GM04503 (cell line): ENCODE measurements at places on chromosomes 3 and 15.

DNA sequence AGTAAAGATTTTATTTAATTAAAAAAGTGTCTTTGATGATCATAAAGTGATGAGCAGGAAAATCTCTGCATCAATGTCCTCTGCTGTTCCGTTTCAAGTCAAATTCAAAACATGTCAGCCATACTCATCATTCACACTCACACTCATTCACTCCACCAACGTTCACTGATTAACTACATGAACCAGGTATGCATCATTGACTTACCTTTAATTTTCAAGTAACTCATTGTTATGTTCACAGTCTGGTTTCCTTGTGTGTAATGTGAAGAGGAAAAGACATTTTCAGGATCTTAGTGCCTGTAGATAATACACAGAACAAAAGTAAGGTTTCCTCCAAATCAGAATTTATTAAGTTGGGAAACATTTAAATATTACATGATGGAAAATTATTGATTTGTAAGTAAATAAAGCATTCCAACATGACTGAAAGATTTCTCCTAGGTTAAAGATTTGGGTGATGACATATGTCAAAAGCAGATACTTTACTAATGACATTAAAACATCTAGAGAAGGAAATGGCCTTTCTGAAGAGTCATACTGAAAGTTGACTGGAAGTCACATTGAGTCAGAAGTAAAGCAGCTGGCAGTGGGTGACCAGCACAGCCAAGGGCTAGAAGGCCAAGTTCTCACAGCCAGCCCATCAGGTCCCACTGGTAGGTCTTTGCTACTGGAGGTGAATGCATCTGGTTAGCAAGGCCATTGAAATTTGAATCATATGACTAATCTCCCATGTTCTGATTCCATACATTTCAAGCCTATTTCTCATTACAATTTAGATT lies 251.9 kb downstream of the CDIN1 start:
- DNase-seq, result peak; percentile 53

- DNase-seq, result no peak
These were observed 83.3 kb downstream of the ANKRD28 start for GRCh38 chr3:15714448-15714847.

GRCh38 chr3:142794508-142794907 lies 70.7 kb downstream of the TRPC1 start:
- DNase-seq, result no peak

DNA sequence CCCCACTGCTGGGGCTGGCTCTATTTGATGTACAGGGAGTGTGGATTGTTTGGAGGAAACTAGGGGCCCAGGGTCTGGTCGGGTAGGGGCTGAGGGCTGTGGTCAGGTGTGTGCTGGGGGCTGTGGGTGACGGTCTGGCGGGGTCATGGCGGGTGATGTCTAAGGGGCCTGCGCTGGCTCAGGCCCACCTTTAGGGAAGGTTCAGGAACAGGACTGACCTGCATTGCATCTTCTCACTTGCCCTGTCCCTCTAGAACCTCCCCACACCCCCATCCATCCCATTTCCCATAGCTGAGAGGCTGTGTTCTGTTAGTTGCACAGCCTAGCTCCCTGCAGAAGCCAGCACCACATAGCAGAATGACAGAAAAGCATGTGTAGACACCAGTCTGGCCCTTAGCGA lies 39.1 kb downstream of the SCN5A start:
- DNase-seq, result no peak

DNA sequence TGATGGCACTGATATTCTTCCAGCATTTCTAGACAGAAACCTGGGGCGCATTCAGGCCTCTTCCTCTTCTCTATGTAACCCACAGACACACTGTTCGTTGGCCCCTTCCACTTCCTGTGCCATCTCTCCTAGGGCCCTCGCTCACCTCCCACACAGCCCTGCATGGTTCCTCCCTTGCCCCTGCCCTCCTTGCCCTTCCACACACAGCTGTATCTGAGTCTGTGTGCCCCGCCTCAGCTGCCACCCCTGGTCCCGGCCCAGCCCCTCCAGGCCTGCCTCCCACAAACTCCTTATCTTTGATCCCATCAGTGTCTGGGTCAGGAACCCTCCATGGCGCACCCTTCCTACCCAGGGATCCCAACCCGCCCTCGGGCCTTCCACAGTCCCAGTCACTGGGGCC lies 37.9 kb downstream of the RAB6B start:
- DNase-seq, result no peak

GRCh38 chr3:128573160-128573559 lies 77.5 kb downstream of the RPN1 start:
- no peak for DNase-seq

GRCh38 chr3:179450261-179450701 lies 989 bp downstream of the GNB4 start:
- peak; percentile 10 for DNase-seq

DNA sequence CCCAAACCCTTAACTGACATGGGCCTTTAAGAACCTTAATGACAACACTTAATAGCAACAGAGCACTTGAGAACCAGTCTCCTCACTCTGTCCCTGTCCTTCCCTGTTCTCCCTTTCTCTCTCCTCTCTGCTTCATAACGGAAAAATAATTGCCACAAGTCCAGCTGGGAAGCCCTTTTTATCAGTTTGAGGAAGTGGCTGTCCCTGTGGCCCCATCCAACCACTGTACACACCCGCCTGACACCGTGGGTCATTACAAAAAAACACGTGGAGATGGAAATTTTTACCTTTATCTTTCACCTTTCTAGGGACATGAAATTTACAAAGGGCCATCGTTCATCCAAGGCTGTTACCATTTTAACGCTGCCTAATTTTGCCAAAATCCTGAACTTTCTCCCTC lies 49.9 kb downstream of the PGPEP1L start:
- DNase-seq, result no peak

DNA sequence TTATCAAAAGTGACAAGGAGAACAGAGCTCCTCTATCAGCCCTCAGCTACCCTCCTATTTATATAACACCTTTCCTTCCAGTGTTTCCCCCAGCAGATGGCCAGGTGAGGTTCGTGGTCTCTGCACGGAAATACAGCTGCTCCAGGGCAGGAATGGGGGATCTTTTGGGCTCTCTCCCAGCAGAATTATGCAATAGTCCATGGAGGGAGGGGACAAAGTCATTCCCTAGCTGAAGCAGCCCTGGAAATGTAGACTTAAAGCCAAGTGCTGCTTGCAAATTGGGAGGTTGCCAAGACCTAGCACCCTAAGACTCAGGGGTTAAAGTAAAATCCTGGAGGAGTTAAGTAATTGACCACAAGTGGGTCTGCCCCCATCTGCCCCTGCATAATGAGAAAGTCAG lies 256.3 kb downstream of the LRTM1 start:
- DNase-seq, result no peak
